Smooth muscle cell of the umbilical artery (primary cell): ENCODE measurements at places on chromosomes 16 and 17. TPM values are rescaled to one million over a fixed set of nuclear protein-coding genes. Genes with fewer than 3 reads are reported as not detected.

TOP2A gene
- 6.5 and 59.3 TPM in 2 replicates for total RNA-seq

CLEC18B gene
- total RNA-seq: 0.92 and 3.9 TPM in 2 replicates

NPIPA2 gene
- 0.59 TPM in 1 of 2 replicates, not detected in the other for total RNA-seq

CACNG1 gene
- total RNA-seq: not detected in 2 replicates

NME3 gene
- total RNA-seq: 54.8 and 102 TPM in 2 replicates

KCNJ16 gene
- not detected in 2 replicates for total RNA-seq

CMTM4 gene
- total RNA-seq: 17.5 and 23.0 TPM in 2 replicates
